ENCODE measurements at places on chromosomes 3 and 15.

DNA sequence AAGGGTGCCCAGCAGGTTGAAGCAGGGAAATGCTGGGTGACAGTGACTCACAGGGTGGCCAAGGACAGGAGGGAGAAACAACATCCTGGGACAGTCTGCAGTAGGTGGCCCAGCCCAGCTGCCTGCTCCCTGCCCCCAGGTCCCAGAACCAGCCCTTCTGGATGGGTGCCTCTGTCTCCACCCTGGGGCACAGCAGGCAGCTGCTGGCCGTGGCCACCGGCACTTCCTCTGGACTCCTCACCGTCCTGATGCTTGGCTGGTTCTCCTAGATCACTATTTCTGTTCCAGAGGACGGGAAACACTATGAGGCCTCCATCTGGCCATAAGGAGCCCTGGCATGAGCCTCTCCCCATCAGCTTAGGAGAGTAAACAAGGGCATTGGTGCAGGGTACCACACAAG, 258.9 kb downstream of the XXYLT1 start:
- DNase-seq = no peak

- DNase-seq = peak; percentile 95
These were observed 31.5 kb upstream of the RPS17 start for GRCh38 chr15:82571722-82572222.

DNA sequence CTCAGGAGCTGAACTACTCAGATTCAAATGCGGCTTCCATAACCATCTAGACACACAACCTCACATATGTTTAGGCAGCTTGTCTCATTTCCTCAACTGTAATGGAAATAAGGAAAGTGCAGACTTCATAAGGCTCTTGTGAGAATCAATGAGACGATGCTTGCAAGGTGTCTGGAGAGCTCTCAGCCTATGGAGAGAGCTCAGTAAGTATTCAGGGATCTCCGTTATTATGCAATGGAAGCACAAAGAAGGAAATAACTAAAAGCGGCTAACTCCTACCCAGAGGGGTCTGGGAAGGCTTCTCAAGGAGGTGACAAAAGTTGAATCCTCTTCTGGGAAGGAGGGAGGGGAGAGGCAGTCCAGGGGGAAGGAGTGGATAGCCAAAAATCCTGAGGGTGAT, 50.1 kb upstream of the LIPC start:
- no peak for DNase-seq

- DNase-seq = no peak
These were observed 77.2 kb downstream of the IL1RAP start for GRCh38 chr3:190591080-190591479.

DNA sequence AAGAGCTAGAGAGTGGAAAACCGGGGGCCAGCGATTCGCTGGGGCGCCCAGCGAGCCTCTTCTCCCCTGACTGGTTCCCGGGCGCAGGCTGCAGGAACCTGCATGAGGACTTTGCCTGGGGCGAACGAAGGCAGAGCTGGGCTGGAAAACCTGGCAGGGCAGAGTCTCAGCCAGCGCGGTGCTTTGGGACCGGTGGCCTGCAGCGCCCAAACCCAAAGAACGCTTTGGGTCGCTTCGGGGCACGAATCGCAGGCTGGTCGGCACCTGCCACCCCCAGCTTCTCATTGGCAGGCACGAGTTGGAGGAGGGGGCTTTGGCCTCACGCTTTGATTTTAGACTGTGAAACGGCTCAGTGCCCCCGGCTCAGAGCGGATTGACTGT, 3.0 kb downstream of the ONECUT1 start:
- no peak for DNase-seq

DNA sequence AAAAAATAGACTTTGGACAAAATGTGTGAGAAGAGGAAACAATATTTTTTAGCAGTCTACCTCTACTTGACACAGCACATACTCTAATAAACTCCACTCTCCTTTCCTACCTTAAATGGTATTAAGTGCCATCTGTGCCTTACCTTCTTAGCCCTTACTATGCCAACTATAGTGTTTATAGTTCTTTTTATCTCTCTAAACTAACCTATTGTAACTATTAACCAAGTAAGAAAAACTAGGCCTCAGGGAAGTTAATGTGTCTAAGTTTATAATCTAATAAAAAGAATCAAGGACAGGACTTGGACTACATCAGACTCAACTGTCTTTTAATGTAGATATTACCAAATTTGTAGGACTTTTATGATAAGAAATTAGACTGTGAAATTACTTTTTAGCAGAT, 251.7 kb upstream of the ROBO2 start:
- DNase-seq = no peak

DNA sequence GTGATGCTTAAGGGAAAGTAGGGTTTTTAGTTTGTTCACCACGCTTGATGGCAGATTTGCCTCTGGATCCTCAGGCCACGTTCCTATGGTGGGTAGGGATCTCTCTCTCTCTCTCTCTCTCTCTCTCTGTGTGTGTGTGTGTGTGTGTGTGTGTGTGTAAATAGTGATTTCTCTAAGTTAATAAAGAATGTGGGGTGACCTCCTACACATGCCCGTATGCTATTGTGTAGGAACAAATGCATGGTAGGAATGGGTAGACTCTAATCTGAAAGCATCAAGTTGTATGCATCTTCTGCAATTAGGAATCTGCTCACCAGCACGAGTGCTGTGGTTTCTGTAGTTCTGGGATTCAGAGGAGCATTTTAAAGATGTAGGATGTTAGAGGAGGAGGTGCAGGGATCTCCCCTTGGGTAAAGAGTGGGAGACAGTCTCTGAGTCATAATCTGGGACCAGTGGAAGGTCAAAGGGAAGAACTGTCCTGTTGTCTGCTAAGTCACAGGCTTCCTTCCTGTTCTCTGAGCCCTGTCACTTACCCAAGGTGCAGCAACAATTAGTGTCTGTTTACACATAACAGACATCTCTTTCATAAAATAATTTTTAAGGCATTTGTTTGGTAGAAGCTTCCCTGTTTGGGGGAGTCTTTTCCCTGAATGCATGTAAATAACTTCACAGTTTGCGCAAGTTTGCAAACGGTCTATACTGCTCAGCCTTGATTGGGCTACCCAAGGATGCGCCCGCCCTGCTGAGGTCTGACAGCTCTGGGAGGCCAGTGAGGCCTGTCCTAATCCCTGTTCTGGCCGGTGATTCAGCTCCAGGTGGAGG, 139.8 kb downstream of the IGF1R start:
- no peak for DNase-seq

DNA sequence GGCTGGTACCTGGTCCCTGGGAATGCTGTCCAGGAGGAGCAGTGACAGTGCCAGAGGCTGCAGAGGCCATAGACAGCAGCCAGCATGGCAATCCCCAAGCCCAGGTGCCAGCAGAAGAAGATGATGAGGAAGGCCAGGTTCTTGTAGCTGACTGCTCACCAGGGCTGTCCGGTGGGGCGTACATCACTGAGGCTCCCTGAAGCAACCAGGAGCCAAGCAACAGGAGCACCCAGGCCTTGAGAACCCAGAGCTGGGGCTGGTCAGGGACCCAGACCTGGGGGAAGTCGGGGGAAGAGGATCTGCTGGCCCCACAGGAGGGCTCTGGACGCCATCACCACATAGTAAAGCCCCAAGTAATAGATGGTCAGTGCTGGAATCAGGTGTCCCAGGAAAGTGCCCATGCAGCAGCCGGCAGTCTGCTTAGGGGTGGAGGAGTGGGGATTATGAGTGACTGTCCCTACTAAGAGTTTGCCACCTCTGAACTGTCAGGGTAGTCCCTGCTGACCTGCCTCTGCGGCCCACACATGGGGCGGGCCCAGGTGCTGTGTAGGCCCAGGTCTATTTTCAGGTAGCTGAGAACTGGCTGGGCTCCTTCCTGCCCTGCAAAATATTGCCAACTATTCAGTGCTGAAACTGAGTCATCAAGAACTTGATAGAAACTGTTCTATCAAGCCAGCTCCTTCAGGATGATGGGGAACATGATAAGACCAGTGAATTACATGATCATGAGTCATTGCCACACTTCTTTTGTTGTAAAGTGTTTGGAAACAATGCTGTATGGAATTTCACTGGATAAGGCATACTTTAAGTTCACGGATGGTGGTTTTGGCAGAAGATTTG, 68.7 kb downstream of the CHRD start:
- DNase-seq = no peak

DNA sequence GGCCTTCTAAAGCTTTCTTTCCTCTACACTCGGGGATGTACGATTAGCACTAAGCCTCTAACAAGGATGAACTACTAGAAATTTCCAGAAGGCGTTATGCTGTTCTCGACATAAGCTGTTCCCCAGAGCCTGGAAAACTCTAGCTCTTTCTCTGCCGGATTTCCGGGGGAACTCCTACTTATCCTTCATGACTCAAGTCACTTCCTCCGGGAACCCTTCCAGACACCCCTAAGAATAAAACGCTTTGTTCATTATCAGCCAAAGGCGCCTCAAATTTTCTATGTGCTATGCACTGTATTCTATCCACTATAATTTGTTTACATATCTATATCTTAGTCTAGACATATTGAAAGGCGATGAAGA, 455 bp upstream of the SNAP23 start:
- peak; percentile 73 for DNase-seq

GRCh38 chr3:113804661-113805060, 33.9 kb upstream of the GRAMD1C start:
- DNase-seq = no peak

DNA sequence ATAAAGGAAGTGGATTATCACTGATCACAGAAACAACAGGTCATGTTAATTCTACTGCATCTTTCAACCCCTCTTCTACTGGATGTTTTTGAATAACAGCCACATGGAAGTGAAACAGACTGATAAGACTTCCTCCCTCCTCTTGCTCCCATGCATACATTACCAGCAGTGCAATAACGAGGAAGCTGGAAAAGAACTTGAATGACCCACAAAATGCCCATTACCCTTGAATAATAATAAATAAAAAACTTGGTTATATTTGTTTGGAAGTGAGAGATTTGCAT, 51.6 kb downstream of the RARB start:
- DNase-seq = no peak

- no peak for DNase-seq
These were observed 261.3 kb downstream of the TBC1D5 start for GRCh38 chr3:17481116-17481515.

DNA sequence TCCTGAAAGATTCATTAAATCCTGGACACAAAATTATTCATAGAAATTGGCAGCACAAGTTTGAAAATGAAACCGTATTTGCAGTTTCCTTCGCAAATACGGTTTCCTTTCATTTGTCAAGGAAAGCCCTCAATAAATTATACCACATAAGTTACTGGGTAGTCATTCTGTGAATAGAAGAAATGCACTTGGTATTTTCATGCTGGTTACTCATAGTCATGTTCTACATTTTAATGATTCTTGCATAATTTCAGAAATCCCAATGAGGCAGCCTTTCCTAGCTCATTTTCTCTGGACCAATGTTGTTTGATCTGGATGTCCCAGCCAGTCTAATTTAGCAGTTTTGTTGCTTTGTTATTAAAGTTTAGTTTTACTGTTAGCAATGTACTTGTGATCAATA, 43.2 kb downstream of the MINAR1 start:
- DNase-seq = no peak

DNA sequence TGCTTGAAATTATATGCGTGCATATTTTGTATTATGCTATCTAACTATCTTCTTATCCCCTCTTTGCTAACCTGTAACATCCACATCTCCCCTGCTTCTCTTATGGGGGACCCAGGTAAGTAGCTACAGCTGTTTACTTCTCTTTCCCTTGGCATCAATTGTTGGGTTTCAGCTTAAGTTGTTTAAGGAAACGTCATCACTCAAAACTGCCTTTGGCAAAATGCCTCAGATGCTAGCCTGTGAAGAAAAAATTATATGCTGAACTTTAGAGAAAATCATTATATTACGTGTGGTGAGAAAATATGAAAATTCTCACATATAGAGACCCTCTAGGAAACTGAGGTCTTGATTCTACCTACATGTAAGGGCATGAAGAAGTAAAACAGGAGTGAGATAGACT, 447.0 kb upstream of the NECTIN3 start:
- no peak for DNase-seq

DNA sequence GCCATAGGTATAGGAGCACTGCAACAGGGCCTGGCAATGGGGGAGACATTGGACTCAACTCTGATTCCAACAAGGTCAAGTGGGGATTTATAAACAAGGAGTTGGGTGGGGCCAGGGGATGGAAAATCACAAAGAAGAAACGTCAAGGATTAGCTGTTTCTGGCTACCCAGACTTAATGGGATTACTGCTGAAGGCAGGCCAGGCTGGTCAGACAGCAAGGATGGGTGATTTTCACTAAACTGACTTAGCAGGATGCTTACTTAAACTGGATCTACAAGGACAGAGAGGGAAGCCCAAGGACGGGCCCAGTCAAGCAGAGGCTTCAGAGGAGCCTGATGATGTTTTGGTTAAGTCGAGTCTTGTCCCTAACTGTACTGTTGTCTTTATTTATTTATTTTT, 76.2 kb downstream of the USP13 start:
- no peak for DNase-seq

- no peak for DNase-seq
These were observed 22.7 kb upstream of the UBXN7 start for GRCh38 chr3:196454935-196455334.

GRCh38 chr15:78241017-78241416, 6.7 kb upstream of the ACSBG1 start:
- peak; percentile 91 for DNase-seq

- DNase-seq = no peak
These were observed 35.3 kb downstream of the ANXA2 start for GRCh38 chr15:60362321-60363086.

GRCh38 chr3:156602424-156602823, 47.5 kb upstream of the SSR3 start:
- DNase-seq = no peak

DNA sequence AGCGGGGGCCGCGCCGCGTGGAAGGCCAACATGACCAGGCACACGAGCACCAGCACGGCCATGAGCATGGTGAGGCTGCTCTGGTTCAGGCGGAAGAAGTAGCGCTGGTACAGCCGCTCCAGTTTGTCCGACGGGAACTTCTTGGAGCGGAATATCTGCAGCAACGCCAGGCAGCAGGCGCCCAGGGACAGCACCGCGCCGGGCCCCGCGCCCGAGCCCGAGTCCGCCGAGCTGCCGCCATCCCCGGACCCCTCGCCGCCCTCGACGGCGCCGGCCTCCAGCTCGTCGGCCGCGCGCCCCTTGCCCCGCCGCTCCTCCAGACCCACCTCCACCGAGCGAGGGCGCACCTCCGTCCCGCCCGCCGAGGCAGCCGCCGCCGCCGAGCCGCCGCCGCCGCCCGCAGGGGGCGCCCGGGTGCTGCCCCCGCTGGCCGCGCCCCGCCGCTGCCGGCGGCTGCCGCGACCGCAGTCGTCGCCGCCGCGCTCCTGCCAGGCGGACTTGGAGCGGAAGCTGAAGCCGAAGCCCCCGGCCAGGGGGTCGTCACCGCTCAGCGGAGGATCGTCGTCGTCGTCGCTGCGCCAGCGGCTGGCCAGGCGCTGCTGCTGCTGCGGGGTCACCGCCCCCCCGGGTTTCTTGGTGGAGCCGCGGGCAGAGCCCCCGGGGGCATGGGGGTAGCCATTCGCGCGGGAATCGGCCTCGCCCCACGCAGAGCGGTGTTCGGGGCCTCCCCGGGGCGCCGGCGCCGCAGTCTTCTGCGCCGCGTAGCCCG, 957 bp downstream of the ADCY5 start:
- no peak for DNase-seq

GRCh38 chr3:39296197-39297077, 16.6 kb upstream of the CX3CR1 start:
- no peak for DNase-seq

- no peak for DNase-seq
These were observed 10.0 kb upstream of the SLC6A11 start for GRCh38 chr3:10806006-10806405.

GRCh38 chr15:77564938-77565337, 67.8 kb downstream of the LINGO1 start:
- no peak for DNase-seq

- DNase-seq = no peak
These were observed 347.0 kb upstream of the PROK2 start for GRCh38 chr3:72131899-72132298.

GRCh38 chr3:64495121-64495780, 192.5 kb downstream of the ADAMTS9 start:
- DNase-seq = no peak

Data from Ammon's horn (tissue), 1 donor.